Psoas muscle (tissue), 8 donors: ENCODE measurements at places on chromosomes 13 and 19. TPM values are rescaled to one million over a fixed set of nuclear protein-coding genes. Genes with fewer than 3 reads are reported as not detected.

The CCDC8 gene
- total RNA-seq, result 1.1 TPM

DNA sequence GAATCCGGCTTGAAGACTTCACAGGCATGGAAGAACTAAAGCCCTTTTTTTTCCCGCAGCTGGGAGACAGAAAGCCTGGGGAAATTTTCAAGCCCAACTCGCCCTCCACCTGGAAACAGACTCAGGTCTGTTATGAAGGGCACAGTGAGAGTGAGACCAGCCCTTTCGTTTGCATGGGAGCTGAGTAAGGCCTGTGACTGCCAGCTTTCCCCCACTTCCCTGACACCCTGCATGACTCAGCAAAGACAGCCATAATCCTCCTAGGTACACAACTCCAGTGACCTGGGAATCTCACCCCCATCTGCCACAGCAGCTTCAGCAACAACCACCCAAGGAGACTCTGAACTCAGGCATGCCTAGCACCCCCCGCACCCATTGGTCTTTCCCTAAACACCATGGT, 87.6 kb upstream of the ZNF91 start:
- no peaks in the 10 kb centered on the region for H3K27me3 ChIP-seq
- no peaks in the 10 kb centered on the region for H3K36me3 ChIP-seq
- no peak for DNase-seq

GRCh38 chr13:92265408-92265807, 867.0 kb downstream of the GPC5 start:
- H3K4me3 ChIP-seq, result no peak overlapping the region
- no peaks in the 10 kb centered on the region for H3K27me3 ChIP-seq
- no peak for DNase-seq
- H3K4me1 ChIP-seq, result no peaks in the 10 kb centered on the region

The CYP4F12 gene
- 1.7 TPM for total RNA-seq

DNA sequence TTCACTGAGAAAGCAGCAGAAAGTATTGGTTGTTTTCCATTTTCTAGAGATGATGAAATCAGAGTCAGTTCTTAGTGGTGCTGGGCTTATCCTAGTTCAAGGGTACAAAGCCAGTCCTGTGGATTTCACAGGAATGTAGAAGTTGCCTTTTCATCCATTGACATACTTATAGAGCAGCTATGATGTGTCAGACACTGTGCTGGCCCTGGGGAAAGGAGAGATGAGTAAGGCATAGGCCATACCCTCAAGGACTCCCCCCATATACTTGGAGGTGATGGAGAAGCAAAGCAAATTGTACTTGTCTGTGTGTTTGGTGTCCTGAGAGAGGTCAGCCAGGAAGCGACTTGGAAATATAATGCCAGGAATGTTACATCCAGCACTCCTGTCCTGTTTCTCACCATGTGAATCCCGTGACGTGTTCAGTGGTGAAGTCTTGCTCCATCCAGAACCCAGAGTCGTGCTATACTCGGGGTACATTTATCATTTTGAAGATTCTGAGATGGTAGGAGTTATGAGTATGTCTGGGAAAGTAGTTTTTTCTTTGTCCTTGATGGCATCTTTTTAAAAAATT, 22.6 kb downstream of the ERCC5 start:
- no peaks in the 10 kb centered on the region for H3K27me3 ChIP-seq
- peaks cover 28% of the 10 kb centered on the region for H3K4me1 ChIP-seq
- DNase-seq, result no peak
- peaks cover 72% of the 10 kb centered on the region for H3K36me3 ChIP-seq
- H3K27ac ChIP-seq, result no peak overlapping the region
- H3K4me3 ChIP-seq, result no peak overlapping the region

DNA sequence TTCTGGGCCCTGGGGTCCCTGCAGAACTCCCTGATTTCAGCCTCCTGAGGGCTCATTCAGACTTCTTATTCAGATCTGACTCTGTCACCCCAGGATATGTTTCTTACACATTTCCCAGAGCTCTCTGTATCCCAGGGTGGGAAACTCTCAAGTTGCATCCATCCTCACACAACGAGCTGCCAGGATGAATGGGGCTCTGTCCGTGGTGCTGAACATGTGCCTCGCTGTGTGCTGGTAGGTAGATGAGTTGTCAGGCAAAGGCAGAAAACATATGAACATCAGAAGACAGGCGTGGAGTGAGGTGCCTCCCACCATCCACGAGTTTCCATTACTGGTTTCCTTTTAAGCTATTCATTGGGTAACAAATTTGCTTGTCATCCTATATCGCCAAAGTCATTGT, 11.4 kb upstream of the IGFL1 start:
- no peaks in the 10 kb centered on the region for H3K36me3 ChIP-seq
- DNase-seq, result no peak
- no peaks in the 10 kb centered on the region for H3K27me3 ChIP-seq
- H3K27ac ChIP-seq, result no peak overlapping the region

The ZNF284 gene
- total RNA-seq, result 1.1 TPM
